ENCODE measurements at places on chromosomes 7 and 10.

- DNase-seq, result no peak
Measured at GRCh38 chr10:947051-947450, 15.5 kb upstream of the LARP4B start.

GRCh38 chr7:134495546-134495945, 31.8 kb upstream of the AKR1B10 start:
- DNase-seq, result no peak

DNA sequence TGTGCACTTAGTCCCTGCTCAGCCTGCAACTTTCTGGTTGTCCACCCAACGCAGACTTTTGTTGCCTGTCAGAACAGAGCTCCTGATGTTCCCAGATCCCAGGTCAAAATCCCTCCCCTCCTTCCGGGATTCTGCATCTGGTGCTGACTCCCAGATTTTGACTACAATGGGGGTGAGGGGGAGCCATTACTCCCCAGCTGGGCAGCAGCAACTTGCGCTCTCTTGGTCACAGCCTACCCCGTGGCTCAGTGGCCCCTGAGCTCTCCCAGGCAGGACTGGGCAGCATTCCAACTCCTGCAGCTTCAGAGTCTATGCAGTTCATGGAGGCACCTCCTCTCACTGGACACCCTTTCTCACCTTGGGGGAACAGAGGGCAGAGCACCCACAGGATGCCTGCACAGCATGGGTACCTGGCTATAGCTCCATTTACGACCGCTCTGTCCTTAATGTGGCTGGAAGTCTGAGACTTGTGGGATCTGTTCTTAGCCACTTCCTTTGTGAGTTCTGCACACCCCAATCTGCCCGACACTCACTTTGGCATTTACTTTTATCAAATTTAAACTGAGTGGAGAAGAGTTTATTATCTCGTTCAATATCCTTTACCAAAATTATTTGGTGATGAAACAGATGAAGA, 545.5 kb upstream of the MGMT start:
- no peak for DNase-seq

GRCh38 chr10:102267748-102268147, 22.4 kb downstream of the GBF1 start:
- DNase-seq, result no peak

GRCh38 chr7:137684776-137685175, 162.0 kb downstream of the DGKI start:
- DNase-seq, result no peak

- no peak for DNase-seq
Measured at GRCh38 chr10:76546411-76546810, 1091.2 kb downstream of the KCNMA1 start.

GRCh38 chr7:94067506-94067905, 63.4 kb upstream of the BET1 start:
- DNase-seq, result no peak

- no peak for DNase-seq
Measured at GRCh38 chr7:30430276-30430675, 48.3 kb downstream of the NOD1 start.

DNA sequence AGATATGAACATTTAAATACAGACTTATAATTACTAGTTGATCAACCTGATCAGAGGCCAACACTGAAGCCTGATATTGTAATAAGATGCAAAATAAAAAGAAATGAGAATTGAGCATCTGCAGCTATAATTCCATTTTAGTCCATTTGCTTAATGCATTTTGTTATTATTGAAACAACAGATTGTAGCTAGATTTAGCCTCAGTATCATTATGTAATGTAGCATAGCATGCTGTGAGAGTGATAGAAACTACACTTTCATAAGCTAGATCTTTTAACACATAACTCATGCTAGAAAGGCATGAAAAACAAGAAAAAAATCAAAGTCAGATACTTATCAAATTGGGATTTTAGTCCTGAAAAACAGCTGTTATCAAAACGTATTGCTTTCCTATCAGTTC, 292.7 kb upstream of the ADARB2 start:
- no peak for DNase-seq

GRCh38 chr7:88758381-88759229, 895 bp upstream of the ZNF804B start:
- DNase-seq, result no peak

DNA sequence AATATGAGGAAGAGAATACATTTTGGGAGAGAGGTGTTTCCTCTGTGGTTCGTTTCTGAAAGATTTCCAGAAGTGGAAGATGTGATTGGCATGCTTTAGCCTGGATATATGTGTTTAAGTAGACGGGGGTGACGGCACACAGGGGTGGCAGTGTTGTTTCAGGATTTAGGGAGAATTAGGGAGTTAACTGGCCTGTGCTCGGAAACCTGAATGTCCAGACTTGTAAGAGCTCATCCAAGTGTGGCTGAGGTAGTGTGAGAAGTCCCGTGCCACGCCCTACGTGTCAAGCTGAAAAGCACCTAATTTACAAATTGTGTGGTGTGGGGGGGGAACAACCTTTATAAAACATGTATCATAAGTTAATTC, 1.1 kb downstream of the RALA start:
- DNase-seq, result no peak

- no peak for DNase-seq
Measured at GRCh38 chr7:100166317-100166940, 2.0 kb downstream of the GAL3ST4 start.

DNA sequence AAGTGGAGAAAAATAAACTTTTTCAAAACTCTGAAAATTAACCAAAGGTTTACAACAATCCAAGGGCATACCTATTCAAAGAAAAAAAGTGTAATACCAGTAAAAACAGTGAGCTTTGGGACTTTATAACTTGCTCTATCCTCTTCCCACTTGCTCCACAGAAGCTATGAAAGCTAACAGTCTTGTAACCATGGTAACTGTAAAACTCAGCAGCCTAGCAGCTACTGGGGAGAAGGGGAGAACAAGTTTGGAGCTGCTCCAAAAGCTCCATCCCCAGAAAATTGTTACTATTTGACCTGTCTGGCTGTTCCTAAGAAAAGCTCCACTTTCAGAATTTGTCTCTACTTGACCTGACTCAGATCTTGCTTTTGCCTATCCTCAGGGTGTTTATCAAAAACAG, 191.5 kb downstream of the OTUD1 start:
- no peak for DNase-seq

DNA sequence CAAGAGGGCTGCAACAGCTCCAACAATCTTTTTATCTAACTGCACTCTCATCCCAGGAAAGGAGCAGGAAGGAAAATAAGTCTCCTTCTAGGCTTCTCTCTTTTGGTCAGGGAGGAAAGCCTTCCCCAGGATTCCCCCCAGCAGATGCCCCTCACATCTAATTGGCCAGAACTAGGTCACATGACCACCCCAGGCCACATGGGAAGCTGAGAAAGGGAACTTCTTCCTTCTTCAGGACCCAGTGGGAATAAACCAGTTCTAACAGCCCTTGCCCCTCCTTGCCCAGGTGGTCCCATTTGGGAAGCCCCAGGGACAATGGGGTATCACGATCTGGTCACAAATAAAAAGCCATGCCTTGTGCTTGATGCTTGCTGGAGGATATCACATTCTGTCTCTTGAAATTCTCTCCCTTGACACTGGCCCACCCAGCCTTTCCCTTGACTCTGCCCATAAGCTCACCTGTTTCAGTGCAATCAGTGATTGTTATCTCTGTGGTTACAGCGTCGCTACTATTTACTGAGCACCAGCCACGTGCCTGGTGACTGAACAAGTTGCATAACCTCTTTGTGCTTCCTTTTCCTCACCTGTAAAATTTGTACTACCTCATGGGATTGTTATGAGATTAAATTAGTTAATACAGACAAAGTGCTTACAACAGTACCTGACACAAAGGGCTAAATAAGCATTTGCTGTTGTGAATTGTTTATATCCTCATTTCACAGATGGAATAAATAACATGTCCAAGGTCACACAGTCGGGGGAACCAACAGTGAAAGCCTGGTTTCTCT, 9.0 kb upstream of the TACR2 start:
- no peak for DNase-seq

- no peak for DNase-seq
Measured at GRCh38 chr7:11261470-11261869, 287.8 kb downstream of the PHF14 start.

- DNase-seq, result no peak
Measured at GRCh38 chr7:101589052-101589451, 40.0 kb downstream of the MYL10 start.

DNA sequence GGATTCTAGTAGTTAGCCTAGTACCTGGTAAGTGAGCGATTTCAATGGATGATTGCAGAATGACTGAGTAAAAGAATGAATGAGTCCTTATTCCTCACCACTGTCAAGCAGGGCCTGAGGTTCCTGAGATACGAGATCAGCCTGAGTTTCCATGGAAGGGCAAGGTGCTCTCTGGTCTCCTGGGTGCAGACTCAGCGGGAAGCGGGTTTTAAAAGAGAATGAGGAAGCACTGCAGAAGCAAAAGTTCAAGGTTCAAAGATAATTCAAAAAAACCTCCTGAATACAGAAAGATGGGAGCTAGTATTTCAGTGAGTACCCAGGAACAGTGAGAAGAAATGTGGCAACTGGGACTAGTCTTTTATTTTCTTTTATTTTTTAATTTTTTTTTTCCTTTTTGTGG, 4.3 kb downstream of the ZNF3 start:
- no peak for DNase-seq

DNA sequence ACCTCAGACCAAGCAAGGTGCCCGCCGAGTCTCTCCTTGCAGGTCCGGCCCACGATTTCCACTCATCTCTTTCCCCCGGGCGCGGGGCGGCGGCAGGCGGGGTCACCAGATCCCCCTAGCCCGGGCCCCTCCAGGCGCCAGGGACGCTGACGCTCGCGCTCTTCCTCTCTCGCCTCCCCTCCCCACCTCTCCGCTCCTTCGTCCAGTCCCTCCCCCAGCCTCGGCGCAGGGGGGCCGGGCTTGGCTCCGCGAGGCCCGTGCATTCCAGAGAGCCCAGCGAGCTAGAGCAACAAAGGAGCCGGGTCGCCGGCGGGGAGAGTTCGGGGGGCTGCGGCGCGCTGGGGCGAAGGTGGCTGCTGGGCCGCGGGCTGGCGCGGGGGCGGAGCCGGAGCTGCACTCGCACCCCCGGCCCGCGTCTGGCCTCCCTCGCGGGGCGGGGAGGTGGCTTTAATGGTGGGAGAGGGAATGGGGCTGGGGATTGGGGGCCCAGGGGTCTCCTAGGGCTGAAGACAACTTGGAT, at the start of gene SMO:
SMO (plus strand) TSS at position 262 of the 520 bp plus-strand sequence. CDS start 519 bp downstream, outside the sequence.
- DNase-seq, result no peak

- DNase-seq, result no peak
Measured at GRCh38 chr10:28054228-28054860, 55.5 kb upstream of the ODAD2 start.

GRCh38 chr10:9198611-9199010, 1144.1 kb downstream of the GATA3 start:
- no peak for DNase-seq
